ENCODE measurements at places on chromosomes 4 and X.

DNA sequence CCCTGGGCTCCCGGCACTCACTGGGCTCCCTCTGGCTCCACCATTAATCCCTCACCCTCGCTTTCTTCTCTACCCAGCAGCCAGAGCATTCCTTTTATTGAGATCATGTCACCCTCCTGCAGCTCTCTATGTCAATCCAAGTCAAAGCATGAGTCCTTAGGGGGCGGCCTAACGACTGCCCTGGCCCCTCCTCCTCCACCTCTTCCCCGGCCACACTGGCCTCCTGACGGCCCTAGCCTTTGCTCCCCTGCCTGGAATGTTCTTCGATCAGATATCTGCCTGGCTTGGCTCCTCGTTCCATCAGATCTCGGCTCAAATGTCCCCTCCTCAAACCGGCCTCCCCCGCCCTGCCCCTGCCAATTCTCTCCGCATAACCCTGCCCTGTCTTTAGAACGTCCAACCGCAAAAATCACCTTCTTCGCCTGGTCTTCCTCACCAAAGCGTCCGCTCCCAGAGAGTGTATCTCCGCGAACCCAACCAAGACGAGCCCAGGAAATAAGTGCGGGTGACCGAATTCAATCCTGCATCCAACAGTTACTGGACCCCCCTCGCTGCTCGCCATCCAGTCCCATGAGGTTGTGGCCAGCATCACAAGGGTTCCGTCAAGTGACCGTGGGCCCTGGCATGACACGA, 722 bp upstream of the PNCK start:
- DNase-seq: no peak

DNA sequence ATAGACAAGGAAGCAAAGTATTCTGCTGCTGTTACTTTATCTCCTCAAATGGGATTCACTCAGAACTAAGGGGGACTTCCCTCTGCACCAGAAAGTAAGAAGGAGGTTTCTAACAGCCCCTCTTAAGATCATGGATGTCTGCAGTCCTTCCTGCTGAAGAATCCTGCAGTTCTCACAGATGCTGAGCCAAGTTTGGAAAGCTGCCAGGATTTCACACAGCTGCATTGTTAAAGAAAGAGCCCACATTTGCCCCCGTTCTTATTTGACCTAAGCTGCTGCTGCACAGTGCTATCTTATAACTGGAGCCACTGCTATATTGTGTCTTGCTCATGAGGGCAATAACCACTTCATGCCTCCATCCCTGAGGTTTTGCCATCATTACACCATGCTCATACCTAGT, 81.1 kb downstream of the FAAH2 start:
- DNase-seq: no peak

DNA sequence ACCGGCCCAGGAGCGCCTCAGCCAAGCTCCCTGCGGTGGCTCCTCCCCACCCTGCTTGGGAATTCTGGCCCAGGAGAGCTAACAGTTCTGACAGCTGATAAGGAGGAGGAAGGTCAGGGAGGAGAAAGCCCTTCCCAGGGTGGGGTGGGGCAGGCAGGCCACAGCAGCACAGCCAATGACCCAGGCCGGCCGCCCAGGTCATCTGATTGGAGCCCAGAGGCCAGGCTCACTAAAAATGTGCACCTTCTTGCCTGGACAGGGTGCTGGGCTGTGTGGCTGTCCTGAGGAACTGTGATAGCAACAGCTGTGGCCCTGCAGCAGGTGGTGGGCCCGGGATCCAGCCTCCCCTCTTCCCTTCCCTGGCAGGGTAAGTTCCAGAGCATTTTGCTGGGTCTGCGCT, 17.2 kb upstream of the SH3TC1 start:
- no peak for DNase-seq

GRCh38 chrX:150038315-150038714, 100.0 kb upstream of the EOLA2 start:
- DNase-seq: no peak

GRCh38 chr4:78056265-78057129, 626 bp upstream of the FRAS1 start:
- peak; percentile 74 for DNase-seq

DNA sequence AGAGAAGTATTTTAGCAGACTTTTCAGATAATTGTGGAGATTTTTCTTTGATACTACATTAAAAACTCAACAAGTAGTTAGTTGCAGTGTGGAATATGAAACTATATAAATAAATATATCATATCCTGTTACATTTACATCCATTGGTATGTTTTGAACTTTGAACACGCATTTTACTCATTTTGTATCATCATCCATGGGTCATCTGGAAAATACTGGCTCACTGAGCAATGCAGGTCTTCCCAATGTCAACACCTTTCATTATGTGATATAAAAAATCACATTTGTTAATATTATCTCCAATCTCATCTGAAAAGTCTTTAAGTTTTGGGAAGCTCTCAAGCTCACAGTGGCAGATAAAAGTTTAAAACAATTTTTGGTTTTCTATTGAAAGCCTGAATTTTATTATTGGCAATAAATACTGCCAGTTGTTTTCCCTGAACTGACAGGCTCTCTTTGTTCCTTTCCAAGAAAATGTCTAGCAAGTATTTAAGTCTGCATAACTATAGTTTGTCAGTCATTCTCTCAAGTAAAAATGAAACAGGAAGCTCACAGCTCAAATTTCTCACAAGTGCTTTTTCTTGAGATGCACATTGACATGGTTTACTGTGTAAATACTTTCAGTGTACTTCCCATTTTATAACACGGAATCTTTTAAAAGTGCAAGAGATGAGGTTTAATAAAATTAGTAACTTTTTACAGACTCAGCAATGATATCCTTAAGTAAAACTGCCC, 183.5 kb upstream of the GPC4 start:
- DNase-seq: no peak

- no peak for DNase-seq
These were observed 74.9 kb downstream of the TBL1X start for GRCh38 chrX:9539605-9540387.

GRCh38 chr4:2887343-2887742, 43.7 kb downstream of the ADD1 start:
- DNase-seq: no peak

GRCh38 chr4:126386512-126386911, 1071.8 kb downstream of the FAT4 start:
- no peak for DNase-seq

DNA sequence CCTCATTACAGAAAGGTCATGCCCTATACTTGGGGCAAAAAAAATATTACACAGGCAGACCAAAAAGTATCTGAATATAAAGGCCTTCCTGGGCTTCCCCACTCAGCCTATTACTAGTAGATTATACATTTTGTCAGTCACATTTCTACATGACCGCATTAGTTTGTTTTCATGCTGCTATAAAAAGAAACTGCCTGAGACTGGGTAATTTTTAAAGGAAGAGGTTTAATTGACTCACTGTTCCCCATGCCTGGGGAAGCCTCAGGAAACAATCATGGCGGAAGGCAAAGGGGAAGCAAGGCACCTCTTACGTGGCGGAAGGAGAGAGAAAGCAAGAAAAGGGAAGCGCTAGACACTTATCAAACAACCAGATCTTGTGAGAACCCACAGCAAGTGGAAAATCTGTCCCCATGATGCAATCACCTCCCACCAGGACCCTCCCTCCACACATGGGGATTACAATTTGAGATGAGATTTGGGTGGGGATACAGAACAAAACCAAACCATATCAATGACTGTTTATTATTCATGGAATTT, 1312.0 kb downstream of the PCDH7 start:
- DNase-seq: no peak

GRCh38 chr4:163331629-163332376, 593 bp downstream of the NPY1R start:
- no peak for DNase-seq

DNA sequence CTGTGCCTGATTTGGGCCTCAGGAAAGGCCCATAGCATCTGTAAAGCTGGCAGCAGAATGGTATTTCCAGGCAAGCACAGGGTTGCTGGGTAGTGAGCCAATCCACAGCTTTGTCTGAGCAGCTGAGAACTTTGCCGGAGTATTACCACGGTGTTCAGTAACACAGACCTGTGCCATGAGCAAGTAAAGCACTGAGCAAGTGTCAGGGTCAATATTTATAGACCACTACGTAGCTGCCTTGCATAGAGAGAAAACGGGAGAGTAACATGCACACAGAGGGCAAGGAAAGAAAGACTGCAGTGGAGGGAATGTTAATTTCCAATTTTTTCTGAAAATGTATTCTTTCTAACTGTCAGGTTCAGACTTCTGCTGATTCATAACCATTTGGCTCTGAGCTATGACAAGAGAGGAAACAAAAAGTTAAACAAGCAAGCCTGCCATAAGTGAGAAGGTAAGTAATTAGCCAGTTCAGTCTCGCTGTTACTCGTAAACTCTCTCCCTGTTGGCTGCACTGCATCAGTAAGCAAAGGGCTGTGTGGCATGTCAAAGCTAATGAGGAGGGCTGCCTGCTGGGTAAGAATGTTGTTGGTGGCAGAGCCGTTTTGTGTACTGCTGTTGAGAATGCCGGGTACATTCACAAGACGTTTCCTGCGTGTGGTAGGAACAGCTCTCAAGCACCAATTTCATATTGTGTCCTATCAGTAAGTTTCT, 238.1 kb downstream of the BMPR1B start:
- DNase-seq: no peak

GRCh38 chr4:3338321-3338838, 45.6 kb downstream of the RGS12 start:
- peak; percentile 44 for DNase-seq

DNA sequence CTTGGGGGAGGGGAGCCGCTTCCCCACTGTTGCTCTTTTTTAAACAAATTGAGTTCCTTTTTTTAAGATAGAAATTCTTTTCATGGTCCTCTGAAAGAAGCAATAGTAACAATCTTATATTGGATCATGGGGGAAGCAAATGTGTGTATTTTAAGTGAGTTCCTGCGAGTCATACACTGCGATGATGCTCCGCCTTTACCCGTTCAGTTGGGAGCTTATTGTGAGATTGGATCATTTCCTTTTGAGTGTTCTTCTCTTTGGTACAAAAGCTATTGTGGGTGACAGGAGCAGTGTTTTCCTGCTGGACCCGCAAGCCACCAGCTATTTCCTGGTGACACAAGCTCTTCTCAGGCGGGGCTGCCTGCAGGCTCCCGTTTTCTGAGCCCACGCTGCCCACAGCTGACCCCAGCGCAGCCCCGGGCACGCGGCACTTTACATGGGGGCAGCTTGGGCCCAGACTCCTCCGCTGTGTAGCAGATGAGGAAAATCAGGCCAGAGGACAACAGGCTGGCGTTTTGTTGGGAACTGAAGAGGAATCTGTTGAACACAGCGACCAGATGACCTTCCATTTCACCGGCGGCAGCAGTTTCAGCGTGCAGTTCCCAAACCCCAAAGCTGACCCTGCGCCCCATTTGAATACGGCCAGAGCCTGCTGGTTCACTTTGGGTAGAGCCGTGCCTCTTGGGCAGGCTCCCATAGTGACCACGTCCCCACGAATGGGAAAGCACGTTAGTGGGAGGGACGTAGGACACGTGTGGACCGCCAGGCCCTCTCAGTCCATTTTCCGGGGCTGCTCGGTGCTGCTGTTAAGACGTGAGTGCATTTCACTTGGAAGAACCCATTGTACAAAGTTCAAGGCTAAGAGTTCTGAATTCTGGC, 12.2 kb downstream of the TADA2B start:
- DNase-seq: no peak
